ENCODE measurements at places on chromosomes 7 and 10. TPM values are rescaled to one million over a fixed set of nuclear protein-coding genes. Genes with fewer than 3 reads are reported as not detected.

Gene INHBA
- not detected for total RNA-seq

Gene STOX1
- 0.41 TPM for total RNA-seq

Gene TRPV5
- not detected for total RNA-seq

Gene ZNF487
- total RNA-seq = 8.5 TPM

Gene CTNNA3
- total RNA-seq = not detected

Gene TMEM184A
- not detected for total RNA-seq

Gene TFEC
- not detected for total RNA-seq

Gene HTR5A
- total RNA-seq = not detected

Gene GHITM
- 64.7 TPM for total RNA-seq

All from CD4-positive, alpha-beta T cell (primary cell).